T1000 (cell line): ENCODE measurements at places on chromosomes 4 and X.
A peak's percentile ranks its signal among the peaks of the same experiment; 100 is the strongest.

DNA sequence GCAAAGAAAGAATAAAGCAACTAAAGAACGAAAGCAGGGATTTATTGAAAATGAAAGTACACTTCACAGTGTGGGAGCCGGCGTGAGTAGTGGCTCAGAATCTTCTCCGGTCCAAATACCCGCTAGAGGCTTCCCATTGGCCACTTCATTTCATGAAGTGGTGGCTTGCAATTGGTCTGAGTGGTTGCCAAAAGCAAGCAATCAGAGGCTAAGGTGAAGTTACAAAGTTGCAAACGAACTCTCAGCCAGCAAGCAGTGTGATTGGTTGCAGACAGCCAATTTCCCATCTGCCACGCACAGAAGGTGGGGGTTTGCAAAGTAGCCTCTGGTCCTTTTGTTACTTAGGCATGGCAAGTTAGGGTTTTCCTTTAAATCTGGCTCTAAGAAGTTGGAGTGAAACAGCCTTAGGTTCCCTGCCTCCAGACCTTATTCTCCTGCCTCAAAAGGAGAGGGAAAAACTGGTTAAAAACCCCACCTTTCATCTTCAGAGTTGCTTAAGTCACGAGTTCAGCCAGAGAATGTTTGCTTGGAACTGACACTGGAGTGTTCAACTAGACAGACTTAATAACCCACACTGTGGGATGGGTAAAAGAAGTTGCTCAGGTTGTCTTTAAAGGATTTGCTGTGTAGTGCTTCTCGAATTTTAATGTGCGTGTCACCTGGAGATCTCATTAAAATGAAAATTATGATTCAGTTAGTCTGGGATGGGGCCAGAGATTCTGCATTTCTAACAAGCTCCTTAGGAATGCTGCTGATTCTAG lies 6.9 kb upstream of the CLOCK start:
- peak; percentile 36 for DNase-seq

DNA sequence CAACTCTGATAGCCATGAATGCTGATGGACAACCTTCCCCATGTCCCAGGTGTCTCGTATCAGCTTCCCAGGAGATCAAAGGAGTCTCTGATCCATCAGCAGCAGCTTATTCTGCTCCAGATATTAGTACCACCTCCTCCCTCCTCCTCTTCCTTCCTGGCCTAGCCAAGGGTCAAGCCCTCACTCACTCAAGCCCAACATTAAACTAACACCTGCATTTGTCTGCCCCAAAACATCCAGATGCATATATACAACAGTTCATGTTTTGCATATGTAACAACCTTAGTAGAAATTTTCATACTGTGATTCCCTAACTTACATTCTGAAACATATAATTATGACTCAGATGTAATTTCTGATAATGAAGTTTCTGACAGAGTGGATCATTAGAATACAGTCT lies 29.9 kb downstream of the BCLAF3 start:
- DNase-seq, result no peak

GRCh38 chr4:126560794-126561193 lies 1072.0 kb upstream of the INTU start:
- no peak for DNase-seq

DNA sequence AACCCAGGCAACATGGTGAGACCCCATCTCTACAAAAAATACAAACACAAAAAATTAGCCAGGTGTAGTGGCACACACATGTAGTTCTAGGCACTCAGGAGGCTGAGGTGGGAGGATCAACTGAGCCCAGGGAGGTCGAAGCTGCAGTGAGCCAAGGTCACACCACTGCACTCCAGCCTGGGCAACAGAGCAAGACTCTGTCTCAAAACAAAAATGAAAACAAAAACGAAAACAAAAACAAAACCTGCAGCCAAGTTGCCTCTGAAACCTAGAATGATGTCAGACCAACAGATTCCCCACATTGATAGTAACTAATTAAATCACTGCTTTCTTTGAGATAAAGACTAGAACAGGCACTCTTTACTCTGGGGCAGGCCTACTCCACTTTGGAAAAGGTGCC lies 104.5 kb downstream of the AMELX start:
- DNase-seq, result no peak

- no peak for DNase-seq
These were observed 6.8 kb upstream of the IQSEC2 start for GRCh38 chrX:53288189-53288588.

DNA sequence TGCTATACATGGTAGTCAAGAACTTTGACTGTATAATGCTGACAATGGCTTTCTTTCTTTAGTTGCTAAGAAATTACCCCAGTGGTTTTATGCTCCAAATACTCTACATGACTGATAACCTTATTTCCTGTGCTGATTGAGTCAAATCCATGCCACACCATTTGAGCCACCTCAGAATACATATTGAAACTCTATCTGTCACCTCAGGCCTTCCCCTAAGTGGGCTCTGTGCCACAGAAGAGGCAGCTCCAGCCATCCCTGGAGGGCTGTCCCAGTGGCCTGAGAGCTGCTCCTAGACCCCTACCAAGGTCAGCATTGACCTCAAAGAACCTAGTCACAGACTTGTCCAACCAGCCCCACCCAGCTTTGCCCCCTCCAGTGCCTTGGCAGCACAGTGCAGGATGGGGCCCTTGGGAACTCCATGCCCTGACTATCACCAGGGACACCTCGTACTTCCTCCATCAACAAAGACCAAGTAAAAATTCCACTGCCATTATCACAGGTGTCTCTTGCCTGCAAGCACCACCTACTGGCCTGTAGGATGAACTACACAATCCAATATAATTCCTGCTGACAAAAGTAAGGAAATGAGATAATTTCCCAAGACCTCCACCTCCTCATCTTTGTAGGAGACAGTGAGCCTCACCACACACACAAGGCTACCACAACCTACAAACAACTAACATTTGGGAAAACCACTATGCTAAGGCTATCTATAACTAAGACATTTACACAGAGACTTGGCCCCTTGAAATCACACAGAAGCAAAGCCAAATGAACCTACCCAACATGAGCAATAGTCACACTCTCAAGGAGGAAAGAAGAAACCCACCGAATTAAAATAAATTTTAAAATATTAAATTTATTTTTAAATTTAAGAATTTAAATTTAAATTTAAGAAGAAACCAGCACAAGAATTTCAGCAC lies 239.9 kb downstream of the NKX6-1 start:
- DNase-seq, result no peak

GRCh38 chrX:65990702-65991101 lies 49.2 kb downstream of the VSIG4 start:
- no peak for DNase-seq

GRCh38 chr4:143701365-143701764 lies 890 bp upstream of the FREM3 start:
- no peak for DNase-seq
